Iris pigment epithelial cell (primary cell): ENCODE measurements at places on chromosomes 16 and 17.

DNA sequence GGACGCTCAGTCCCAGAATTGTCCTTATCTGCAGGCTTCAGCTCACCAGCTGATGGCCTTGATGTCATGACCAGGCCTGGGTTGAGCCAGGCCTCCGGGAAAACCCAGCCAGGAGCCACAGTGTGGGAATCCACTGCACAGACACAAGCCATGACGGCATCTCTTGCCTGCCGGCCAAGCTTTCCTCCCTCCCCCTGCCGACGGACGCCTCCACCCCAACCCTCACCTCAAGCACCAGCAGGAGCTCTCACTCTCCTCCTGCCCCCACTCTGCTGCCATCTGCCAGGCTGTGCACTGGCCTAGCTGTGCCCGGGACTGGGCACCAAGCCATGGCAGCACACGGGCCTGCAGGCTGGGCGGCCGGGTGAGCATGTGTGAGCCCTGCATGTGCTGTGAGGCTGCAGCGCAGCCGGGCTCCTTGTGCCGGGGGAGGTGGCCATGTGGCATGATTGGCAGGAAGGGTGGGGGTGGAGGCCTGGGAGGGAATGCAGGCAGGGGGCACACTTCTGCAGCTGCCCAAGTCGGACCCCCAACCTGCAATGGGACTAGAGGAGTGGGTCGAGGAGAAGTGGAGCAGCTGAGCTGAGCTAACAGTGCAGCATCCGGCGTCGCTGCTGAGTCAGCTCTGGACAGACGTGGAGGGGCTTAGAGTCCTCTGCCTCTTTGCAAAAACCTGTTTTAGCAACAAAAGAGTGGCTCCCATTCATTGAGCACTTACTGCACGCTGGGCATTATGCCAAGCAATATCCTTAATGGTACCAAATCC lies 268.5 kb downstream of the CBLN1 start:
- no peak for DNase-seq

DNA sequence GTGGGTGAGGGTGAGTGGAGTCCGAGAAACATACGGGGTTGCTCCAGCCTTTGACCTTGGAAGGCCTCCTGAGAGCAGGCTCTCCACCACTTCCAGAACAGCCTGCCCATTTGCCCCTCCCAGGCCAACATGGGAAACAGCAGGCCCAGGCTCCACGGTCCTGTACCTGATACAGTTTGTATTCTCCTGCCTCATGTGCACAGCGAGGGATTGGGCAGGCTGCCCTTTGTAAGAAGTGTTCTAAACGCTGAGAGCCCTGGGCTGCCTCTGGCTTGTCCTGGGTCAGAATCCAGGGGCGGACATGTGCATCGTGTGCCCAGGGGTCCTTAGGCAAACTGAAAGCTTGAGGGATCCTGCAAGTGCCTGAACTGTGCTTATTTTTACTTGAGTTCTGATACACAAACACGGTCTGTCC lies 3.4 kb upstream of the CBX2 start:
- no peak for DNase-seq

- no peak for DNase-seq
Observed at GRCh38 chr16:46918905-46919792, 35.0 kb downstream of the GPT2 start.

DNA sequence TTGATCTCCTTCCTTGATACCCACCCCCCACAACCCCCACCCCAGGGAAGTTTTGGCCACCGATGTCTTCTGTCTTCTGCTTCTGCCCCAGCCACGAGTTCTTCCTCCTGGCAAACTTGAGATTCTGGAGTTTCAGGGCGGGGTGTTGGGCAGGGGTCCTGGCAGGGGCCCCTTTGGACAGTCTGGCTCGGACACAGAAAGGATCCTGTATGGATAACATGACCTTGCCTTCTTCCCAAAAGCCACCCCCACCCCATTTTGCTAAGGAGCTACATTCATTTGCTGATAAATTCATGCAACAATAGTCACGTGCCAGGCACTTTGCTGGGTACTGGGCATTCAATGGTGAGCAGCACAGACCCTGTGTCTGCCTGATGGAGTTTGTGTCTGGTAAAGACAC lies 5.9 kb upstream of the COL1A1 start:
- no peak for DNase-seq

- DNase-seq, result no peak
Observed at GRCh38 chr17:56604691-56605290, 11.3 kb downstream of the NOG start.
